ENCODE measurements at places on chromosomes 5 and 9. TPM values are rescaled to one million over a fixed set of nuclear protein-coding genes. Genes with fewer than 3 reads are reported as not detected.

DNA sequence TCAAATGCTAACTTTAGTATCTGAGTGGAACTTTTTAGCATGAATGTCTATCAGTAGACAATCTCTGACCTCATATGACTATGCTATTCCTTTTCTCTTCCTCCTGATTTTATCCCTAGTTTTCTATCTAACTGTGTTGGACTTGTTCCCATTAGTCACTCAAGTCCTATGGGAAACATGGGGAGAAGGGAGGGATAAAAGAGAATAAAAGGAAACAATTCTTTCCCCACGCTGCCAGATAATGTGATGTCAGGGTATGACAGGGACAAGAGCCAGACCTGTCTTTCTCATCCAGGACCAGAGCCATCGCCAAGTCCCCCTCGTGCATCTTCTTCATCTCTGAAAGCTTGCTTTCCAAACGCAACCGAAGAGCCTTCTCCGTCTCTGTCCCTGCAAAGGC lies 43.9 kb downstream of the CDK5RAP2 start:
- H3K4me1 ChIP-seq: peaks cover 3% of the 10 kb centered on the region
- H3K4me3 ChIP-seq: no peak overlapping the region
- H3K27me3 ChIP-seq: no peaks in the 10 kb centered on the region
- H3K27ac ChIP-seq: no peak overlapping the region
- H3K36me3 ChIP-seq: peaks cover 38% of the 10 kb centered on the region

DNA sequence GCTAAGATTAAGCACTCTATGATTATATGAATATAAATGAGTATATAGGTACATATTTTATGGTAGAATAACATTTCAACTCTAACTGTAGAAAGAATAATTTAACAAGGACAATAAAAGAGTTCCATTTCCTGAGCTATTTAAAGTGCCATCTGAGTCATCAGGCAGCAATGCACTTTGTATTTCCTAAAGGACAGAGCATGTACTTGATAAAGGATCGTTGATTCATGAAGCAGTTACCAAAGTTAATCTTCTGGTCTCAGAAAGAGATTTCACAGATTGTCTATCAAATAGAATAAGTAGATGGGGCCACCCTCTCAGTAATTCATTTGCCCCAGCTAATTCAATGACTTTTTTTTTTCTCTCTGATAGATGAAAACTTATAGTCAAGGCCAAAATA lies 747.8 kb downstream of the CDH18 start:
- no peaks in the 10 kb centered on the region for H3K36me3 ChIP-seq
- no peaks in the 10 kb centered on the region for H3K4me1 ChIP-seq
- no peak overlapping the region for H3K4me3 ChIP-seq
- H3K27me3 ChIP-seq: no peaks in the 10 kb centered on the region

DNA sequence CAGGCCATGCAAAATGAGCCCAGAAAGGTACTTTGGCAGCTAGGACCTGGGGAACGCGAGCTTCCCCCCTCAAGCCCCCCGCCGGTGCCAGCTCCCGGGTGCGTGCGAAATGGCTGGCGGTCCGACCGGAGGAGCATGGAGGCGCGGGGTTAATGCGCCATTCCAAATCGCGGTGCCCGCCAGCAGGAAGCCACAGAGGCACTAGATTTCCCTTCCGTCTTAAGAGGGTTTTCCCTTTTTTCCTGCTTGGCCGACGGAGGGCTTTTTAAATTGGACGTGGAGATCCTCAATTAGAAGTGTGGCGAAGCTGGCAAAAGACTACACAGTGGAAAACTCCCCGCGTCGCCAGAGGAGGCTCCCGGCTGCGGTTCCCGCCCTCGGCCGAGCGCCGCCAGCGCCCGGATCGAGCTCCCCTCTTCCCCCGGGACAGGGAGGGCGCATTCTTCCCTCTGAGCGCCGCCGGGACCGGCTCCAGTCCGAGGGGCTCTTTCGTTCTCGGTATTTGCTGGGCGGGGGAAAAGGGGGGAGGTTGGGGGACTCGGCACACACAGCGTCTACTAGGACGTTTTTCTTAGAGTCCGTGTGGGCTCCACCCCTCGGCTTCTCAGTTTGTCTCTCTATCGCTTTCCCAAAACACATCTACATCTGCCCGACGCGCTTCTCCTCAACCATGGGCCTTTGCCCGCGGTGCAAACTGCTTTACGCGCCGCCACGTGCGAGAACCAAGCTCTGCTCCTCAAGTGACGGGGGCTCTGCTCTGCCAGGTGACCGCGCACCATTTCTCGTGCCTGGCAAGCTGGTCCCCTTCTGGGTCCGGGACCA lies 3.0 kb downstream of the GDNF start:
- peak overlapping the region; percentile 64 for H3K4me3 ChIP-seq
- no peak for DNase-seq
- H3K4me1 ChIP-seq: peaks cover 20% of the 10 kb centered on the region
- peaks cover 79% of the 10 kb centered on the region for H3K27me3 ChIP-seq
- H3K36me3 ChIP-seq: peaks cover 2% of the 10 kb centered on the region

GRCh38 chr9:89153232-89154017 lies 25.2 kb downstream of the SHC3 start:
- no peak overlapping the region for H3K4me3 ChIP-seq
- peaks cover 31% of the 10 kb centered on the region for H3K27me3 ChIP-seq
- no peak overlapping the region for H3K27ac ChIP-seq
- DNase-seq: no peak

DNA sequence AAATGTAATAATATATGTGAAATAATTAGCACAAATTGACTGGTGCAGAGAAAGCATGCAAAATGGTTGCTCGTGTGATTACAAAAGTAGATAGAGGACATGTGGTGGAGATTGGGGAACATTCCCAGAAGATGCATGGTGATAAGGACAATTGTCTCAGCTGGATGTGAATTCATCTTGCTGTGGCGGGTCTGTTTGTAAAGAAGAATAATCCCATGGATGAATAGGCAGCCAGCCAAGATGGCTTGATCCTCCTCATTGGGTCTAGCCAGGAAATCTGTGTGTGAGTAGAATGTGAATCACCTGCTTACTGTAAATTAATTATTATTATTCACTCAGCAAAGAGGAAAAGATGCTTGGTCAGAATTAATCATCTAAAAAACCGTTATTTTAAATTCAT lies 12.6 kb upstream of the DPYSL3 start:
- H3K4me3 ChIP-seq: no peak overlapping the region
- H3K27ac ChIP-seq: no peak overlapping the region
- H3K27me3 ChIP-seq: no peaks in the 10 kb centered on the region
- DNase-seq: no peak
- no peaks in the 10 kb centered on the region for H3K36me3 ChIP-seq

Gene SLC22A4
- total RNA-seq: 1.6 TPM

Gene CHSY3
- total RNA-seq: not detected

Gene GFRA3
- not detected for total RNA-seq

Gene SHOC1
- not detected for total RNA-seq
